Activated T-helper 1 cell treated with anti-CD3 and anti-CD28 coated beads, Interleukin-2, amount 50 U/mL, for 16 hours (primary cell): ENCODE measurements at places on chromosomes 16 and 17.

GRCh38 chr17:43690624-43691316, 29.0 kb upstream of the MEOX1 start:
- no peak for DNase-seq

DNA sequence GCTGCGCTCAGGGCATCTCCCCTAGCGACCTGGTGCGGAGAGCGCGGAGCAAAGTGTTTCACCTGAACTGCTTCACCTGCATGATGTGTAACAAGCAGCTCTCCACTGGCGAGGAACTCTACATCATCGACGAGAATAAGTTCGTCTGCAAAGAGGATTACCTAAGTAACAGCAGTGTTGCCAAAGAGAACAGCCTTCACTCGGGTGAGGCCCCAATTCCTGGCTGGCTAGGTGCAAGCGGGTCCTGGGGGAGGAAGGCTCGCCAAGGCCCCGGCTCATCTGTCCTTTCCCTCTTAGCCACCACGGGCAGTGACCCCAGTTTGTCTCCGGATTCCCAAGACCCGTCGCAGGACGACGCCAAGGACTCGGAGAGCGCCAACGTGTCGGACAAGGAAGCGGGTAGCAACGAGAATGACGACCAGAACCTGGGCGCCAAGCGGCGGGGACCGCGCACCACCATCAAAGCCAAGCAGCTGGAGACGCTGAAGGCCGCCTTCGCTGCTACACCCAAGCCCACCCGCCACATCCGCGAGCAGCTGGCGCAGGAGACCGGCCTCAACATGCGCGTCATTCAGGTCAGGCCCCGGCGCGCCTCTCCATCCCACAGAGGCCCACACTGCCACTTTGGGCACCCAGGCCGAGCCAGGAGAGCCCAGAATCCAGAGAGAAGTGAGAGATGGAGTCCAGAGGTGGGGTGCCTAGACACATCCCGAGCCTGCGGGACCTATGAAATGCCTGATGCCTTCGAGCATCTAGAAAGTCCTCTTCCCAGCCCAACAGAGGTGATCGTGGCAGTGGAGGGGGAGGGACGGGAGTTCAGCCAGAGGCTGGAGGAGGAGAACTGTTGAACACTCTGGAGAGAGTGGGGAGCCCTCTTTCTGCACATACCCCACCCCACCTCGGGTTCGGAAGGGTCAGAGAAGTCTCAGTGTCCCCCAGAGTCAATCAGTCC, 3.3 kb downstream of the LHX1 start:
- DNase-seq: no peak

GRCh38 chr16:67188798-67189197, 1.1 kb downstream of the EXOC3L1 start:
- DNase-seq: no peak

DNA sequence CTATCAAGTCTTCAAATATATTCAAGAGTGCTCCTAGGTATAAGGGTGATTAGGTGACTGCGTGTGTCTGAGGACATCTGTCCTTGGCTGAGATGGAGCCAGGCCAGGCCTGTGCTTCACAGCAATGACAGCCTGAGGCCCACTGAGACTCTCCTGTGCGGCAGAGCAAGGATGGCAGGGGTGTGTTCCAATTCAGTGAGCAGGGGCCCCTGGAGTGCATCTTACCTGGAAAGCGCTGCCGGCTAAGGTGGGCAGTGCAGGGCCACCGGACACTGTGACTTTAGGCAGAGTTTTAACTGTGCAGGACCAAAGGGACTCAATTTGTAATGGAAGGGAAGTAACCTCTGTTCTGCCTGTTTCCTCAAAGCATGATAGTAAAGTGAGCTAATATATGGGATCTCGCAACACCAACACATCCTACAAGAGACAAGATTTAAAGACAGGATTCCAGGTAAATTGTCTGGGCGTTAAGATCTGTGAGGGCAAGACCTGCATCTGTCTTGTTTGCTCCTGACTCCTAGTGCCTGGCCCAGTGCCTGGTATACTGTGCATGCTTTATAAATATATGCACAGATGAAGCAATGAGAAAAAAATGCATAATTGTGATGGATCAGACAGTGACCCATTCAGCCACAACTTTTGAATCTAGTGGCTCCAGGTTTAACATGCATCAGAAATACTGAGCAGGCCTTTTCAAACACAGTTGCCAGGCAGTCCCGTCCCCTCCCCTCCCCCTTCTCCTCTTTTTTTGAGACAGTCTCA, 86.7 kb downstream of the MRC2 start:
- DNase-seq: no peak

DNA sequence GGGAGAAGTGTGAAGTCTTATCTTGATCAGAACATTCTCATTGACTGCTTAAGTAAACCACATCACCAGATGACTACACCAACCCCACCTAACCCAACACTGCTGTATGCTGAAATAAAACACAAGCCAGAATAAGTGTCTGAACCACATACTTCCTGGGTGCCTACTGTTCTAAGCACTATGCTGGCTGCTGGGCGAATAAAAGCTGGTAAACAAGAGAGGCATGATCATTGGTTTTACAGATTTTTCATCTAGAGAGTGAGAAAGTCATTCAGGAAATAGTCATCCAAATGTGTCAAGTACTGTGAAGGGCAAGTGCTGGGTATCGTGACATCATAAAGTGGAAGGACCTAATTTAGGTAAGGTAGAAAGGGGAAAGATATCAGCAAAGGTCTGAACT, 199.0 kb upstream of the SOX9 start:
- no peak for DNase-seq

- DNase-seq: no peak
Measured at GRCh38 chr17:47203984-47204721, 5.0 kb upstream of the MYL4 start.

GRCh38 chr17:19238167-19238505, 970 bp downstream of the EPN2 start:
- no peak for DNase-seq

DNA sequence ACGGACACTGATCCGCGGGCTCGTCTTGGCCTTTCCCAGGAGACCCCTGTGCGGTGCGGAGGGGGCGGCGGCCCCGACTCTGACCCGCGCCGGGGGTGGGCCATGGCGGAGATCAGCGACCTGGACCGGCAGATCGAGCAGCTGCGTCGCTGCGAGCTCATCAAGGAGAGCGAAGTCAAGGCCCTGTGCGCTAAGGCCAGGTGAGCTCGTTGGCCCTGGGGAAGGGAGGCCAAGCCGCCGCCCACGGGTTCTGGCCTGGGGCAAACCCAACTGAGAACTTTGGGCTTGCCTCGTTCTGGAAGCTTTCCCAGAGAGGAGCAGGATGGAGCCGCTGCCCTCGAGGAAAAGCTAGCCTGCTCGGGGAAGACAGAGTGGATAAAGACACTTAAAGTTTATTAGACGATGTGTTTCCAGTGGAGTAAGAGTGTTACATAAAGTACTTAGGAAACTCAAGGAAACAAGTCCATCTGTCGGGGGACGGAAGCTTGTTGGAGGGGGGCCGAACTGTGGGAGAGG, 540 bp downstream of the PPP4C start:
- no peak for DNase-seq

DNA sequence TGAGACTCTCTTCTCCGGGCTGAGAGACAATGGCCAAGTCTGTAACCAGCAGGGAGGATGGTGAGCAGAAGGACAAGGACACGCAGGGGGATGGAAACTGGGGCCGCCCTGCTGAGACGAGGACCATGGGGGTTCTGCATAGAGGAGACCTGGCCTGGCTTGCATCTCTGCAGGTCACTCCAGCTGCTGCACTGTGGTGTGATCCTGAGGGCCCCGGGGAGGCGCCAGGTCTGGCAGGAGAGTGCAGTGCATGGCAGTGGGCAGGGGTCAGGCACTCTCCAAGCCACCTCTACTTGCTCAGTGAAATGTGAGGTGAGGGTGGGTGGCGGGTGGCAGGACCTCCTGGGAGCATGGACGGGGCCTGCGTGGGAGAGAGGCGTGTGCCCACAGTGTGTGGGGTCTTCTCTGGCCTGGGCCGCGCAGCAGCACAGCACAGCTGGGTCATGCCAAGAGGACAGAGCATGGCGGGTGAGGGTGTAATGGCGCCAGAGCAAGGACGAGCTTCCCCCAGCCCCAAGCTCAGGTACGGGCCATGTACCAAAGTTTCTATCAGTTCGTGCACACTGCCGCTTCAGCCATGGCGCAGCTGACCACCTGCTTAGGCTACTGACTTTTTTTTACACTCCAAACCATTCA, 43.1 kb downstream of the KLHDC4 start:
- DNase-seq: no peak

DNA sequence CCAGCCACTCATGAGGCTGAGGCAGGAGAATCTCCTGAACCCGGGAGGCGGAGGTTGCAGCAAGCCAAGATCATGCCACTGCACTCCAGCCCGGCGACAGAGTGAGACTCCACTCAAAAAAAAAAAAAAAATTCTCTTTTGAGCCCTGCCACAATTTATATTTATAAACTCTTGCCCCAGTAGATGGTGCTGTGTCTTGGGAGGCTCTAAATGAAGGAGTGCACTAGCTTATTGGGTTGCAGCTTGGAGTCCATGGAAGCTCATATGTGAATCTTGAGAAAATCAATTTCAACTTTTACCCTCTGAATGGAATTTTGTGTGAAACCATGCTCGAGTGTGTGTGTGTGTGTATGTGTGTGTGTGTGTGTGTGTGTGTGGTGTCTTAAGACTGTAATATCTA, 420.1 kb downstream of the HS3ST4 start:
- no peak for DNase-seq

DNA sequence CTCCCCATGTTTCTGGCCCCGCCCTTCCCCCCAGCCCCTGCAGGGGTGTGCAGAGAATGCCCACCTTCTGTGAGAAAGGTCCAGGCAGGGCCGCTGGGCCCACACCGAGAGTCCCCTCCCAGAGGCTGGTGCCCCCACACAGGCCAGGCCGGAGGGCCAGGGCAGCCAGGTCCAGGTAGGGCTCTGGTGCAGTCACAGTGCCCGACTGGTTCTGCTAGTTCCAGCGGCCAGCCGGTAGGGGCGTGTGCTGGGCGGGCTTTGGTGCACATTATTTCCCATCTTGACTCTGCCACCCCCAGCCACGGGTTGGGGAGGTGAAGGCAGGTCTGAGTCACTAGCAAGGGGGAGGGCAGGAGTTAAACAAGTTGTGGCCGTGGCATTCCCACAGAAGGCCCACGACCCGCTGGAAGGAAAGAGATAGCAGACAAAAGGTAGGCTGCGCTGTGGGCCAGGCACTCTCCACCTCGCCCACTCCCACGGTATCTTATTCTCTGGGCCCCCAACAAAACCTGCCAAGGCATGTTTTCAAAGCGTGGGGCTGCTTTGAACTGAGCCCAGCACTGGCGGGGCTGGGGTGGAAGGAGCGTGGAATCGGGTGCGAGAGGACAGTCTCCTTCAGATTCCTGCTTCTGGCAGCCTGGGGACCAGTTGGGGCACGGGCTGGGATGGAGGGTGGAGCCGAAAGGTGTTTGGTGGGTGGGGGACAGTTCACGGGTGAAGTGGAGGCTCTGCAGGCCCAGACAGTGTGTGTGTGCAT, 1.9 kb downstream of the EPN3 start:
- DNase-seq: no peak

DNA sequence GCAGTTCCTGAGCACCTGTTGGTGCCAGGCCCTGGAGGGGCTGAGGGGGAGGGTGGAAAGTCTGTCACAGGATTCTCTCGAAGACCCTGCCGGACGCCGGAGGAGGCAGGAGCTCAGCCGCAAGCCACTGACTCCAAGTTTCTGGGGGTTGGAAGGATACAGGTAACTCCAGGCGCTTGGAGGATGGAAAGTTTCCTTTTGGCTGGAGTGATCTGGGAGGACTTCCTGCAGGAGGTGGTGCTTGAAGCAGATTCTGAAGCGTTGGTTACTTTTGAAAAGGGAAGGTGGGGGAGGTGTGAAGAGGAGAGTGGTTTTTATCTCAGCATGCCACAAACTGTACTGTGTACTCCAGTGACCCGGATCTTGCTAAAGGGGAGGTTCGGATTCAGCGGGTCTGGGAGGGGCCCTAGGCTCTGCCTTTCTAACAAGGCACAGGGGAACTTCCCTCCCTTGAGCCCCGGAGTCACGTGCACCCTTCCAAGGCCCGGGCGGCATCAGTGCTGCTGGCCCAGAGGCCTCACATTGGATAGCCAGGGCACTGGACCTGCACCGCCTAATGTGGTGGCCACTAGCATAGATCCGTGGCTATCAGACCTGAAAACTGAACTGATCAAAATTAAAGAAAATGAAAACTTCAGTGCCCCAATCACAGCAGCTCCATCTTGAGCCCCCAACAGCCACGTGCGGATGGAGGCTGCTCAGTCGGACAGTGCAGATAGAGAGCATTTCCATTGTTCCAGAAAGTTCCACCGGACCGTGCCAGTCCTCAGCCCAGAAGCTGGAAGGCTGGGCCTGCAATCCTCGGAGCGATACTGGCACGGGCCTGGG, 42.2 kb upstream of the GSE1 start:
- no peak for DNase-seq

GRCh38 chr16:87060034-87060986, 256.9 kb downstream of the C16orf95 start:
- no peak for DNase-seq

DNA sequence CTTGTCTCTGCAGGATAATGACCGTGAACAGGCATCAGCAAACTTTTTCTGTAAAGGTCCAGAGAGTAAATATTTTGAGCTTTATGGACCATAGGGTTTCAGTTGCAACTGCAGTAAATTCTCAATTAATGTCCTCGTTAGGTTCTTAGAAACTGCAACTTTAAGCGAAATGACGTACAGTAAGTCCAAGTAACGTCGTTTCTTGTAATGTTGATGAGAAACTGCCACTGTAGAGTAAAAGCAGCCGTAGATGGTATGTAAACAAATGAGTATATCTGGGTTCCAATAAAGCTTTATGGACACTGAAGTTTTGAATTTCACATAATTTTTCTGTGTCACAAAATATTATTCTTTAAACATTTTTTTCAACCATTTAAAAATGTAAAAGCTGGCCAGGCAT, 4.9 kb downstream of the CHD9 start:
- DNase-seq: no peak

- DNase-seq: no peak
Measured at GRCh38 chr17:27446569-27447301, 9.5 kb upstream of the KSR1 start.

- no peak for DNase-seq
Measured at GRCh38 chr17:40283662-40284061, 4.0 kb upstream of the CDC6 start.

GRCh38 chr17:42969001-42969581, 4.8 kb upstream of the AARSD1 start:
- no peak for DNase-seq

GRCh38 chr17:63082952-63083351, 116.9 kb downstream of the TANC2 start:
- DNase-seq: no peak

GRCh38 chr16:73886426-73886825, 410.2 kb upstream of the PSMD7 start:
- no peak for DNase-seq

GRCh38 chr16:88870608-88871348, 4.3 kb upstream of the PABPN1L start:
- no peak for DNase-seq

GRCh38 chr16:4295581-4295980, 20.3 kb upstream of the GLIS2 start:
- DNase-seq: no peak

GRCh38 chr16:12721841-12722421, 81.8 kb downstream of the CPPED1 start:
- no peak for DNase-seq

GRCh38 chr16:87418644-87419043, 26.5 kb downstream of the MAP1LC3B start:
- no peak for DNase-seq
